ENCODE measurements at places on chromosomes 6 and 20.

- no peak for DNase-seq
Observed at GRCh38 chr6:156846845-156847599, 69.8 kb downstream of the ARID1B start.

DNA sequence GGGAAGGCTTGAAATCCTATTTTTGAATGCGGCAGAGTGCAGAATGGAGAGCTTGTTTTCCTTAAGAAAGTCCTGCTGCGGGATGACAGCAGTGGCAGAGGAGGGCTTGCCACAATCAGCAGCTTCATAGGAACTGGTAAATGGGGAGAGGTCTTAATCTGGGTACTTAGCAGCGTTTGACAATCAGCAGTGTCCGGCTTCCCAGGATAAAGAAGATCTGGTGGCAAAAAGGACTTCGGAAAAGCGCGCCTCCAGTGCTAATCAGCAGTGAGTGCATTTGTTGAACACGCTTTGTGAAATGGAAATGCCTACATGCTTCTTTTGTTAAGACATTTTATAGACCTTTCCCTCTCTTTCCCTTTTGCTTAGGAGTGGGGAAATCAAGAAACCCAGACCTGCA is 735.7 kb downstream of the QKI start:
- no peak for DNase-seq

DNA sequence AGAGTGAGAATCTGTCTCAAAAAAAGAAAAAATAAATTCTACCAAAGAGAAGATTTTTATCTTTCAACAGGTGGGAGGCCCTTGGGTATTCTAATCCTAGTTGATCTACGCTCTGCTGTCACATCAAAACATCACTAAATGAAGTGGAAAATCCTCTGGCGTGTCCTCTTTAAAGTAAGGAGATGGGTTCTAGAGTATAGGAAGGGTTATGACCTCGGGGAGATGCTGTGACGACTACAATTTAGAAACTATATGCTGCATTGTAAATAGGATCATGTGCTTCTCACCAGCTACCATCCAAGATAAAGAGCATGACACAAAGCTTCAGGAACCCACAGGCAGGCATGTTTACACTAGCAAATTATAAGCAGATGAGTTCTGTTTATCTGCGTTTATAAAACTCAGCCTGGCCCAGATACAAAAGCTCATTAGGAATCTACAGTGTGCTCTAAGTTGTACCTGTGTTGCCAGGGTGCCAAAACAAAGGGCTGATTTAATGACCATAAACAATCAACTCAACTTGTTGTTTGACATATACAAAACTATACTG is 197.1 kb upstream of the PLN start:
- DNase-seq, result no peak

DNA sequence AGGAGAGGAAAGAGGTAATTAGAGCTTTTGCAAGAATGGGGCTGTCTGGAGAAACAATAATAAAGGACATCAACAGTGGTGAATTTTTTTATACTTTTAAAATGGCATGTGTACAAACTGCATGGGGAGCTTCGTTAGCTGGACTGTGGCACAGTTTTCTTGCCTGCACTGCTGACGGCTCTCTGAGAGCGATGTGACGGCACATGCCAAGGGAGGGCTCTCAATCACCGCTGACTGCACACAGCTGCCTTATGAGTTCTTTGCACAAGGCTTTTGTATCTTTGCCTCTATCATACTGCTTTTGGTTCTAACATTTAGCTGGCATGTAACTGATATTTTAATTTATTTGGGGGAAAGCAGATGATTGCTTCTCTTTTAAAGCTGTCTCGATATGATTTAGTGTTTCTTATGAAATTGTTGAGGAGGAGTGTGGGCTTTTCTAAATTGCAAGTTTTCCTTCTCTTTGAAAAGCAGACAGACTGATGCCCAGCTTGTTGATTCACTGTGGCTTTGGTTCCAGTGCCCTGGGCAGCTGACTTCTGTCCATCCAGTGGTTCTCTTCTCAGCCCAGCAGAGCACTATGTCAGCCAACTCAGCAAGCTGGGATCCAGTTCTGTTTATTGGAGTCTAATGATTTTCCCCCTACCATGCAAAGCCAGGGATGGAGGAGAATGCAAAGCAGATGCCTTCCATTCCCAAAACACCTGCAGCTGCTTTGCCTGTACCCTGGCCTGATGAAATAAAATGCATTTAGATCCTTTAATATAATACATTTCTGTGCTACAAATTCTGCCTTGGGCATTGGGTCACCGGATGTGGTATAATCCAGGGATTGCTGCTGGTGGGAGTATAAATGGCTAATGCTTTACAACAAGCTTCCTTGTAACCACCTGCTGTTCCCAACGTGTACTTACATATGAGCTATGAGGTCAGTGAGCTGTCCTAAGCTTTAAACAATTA is 323.9 kb downstream of the ZFAND3 start:
- no peak for DNase-seq

DNA sequence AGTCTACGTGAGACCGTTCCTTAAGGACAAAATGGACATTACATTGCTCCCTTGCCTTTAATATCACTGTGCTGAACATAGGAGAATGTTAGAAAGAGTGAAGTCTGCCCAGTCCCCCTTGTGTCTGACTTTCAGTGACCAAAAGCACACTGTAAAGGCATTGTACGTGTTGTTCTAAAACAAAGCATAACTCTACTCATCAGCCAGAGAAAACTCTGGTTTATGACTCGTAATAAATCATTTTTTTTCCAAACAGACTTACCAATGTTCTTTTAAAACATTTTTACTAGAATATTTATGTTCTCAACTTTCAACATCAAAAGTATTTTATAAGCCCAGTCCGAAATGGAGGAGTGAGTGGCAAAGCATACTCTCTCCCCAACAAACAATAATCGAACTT is 262.5 kb downstream of the GJA1 start:
- DNase-seq, result no peak

DNA sequence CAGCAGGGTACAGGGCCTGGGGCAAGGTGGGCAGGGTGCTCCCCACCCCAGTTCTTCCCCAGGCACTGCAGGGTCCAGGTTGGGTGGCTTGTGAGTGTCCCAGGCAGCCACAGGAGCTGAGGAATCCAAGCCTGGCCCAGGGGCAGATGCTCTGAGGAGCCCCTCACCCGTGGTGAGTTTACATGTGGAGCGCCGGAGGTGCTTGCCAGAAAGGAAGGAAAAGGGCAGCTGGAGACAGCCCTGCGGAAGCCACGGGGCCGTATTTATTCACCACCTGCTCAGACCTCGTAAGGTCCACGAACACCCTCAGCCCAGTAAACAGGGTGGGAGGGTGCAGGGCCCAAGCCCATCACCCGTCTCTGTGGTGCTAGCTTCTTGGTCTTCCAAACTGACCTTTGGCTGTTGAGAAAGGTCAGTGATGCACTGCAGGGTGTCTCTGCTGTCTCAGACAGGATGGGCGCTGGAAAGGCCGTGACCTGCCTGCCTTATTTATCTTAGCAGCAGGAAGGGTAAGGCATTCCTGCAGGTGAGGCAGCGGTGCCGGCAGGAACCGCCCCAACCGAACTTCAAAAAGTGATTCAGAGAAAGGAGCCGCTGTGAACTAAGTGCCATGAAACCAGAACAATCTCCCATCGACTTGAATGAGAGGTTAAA is 4.0 kb upstream of the FRMD1 start:
- no peak for DNase-seq

Data from NCI-H1930 (cell line).